Adrenal gland (tissue), 19 donors: ENCODE measurements at places on chromosomes 4 and X.

- DNase-seq: no peak
Measured at GRCh38 chr4:107989162-107989536, 540 bp upstream of the HADH start.

DNA sequence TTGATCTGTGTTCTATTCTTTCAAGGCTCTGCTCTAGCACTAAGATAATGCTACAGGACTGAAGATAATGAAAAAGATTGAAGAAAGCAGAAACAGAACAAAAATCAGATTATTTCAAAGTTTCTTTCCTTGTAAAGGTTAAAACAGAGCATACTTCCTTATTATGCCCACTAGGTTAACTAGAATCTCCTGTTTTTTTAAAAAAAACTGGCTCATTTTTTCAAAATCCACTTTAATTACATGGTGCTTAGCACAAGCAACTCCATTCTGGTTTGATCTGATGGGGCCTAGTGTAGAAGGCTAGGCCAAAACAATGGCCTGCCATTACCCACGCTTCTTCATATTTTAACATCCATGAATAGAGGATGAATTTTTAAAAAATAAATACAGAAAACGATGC is 1.2 kb upstream of the UBA6 start:
- DNase-seq: no peak

- peak; percentile 43 for DNase-seq
Measured at GRCh38 chrX:119004920-119005524, 30.6 kb downstream of the LONRF3 start.

DNA sequence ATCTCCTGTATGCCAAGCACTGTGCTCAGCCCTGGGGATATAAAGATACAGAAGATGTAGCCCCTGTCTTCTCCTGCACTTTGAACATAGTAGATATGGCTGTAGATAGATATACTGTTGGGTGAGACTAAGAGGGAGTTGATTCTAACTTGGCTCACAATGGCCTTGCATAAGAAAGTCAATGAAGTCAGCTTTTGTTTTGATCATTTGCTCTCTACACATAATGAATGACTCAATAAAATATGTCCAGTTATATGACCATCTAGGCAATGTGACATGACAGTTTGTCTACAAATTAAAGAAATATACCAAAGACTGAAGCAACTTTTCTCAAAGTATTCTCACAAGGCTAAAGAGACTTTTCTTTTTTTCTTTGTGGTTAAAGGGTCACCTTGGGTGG is 147.6 kb upstream of the DIPK2B start:
- no peak for DNase-seq

GRCh38 chr4:66930206-66930605 is 615.1 kb downstream of the CENPC start:
- DNase-seq: no peak

DNA sequence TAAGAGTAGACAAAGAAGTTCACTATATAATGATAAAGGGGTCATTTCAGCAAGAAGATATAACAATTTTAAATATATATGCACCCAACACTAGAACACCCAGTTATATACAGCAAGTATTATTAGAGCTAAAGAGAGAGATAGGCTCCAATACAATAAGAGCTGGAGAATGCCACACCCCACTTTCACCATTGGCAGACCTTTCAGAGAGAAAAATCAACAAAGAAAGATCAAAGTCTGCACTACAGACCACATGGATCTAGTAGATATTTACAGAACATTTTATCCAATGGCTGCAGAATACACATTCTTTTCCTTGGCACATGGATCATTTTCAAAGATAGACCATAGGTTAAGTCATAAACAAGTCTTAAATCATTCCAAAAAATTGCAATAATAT is 479.7 kb upstream of the DIAPH2 start:
- no peak for DNase-seq

DNA sequence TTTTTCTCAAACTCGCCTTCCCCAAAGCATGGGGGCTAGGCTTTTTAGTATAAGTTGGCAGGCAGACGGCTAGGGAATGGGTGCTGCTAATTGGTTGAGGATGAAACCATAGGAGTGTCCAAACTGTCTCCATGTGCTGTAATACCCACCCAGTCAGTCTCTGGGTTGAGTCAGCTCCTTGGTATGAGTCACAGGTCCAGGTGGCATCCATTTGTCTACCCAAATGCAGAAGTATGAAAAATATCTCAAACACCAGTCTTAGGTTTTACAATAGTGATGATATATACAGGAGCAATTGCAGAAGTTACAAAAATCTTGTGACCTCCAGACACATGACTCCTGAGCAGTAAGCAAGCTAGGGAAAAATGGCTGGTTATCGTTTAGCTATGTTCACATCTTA is 27.4 kb upstream of the CCSER1 start:
- no peak for DNase-seq

- no peak for DNase-seq
Measured at GRCh38 chrX:153725039-153725831, 579 bp downstream of the ABCD1 start.

DNA sequence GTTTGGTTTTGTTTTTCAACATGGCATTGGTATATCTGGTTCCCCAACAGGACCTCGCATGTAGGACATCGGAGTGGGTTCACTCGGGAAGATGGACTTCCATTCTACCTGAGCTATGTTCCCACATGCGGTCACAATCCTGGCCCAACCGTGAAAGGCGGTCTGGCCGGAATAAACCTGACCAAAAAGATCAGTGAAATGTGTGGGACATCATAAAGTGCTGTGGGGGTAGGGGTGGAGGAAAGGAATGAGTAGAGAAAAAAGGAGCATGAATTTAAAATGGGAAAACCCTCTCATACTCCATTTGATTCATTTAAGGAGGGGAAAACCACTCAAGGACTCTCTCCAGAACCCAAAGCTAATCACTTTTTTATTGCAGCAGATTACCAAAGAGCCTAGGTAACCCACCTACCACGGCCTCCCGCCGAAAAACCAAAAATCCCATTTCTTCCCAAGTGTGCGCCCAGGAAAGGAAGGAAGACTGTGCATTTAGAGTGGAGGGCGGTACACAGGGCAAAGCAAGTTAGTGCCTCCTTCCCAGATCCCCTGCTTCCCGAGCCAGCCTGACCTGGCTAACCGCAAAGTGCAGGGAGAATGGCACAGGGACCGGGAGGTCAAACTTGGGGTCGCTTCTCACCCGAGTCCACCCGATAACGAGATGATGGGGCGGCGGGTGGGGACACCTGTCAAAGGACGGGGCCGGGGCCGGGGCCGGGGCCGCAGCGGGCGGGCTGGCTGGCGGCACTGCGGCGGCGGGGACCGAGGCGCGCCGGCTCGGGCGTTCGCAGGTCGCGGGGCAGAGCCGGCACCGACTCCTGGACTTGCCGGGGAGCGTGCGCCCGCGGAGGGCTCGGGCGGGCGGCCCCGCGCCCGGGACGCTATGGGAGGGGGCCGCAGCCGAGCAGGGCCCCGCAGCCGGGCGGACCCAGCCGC is 669 bp downstream of the TMEM150C start:
- peak; percentile 26 for DNase-seq

DNA sequence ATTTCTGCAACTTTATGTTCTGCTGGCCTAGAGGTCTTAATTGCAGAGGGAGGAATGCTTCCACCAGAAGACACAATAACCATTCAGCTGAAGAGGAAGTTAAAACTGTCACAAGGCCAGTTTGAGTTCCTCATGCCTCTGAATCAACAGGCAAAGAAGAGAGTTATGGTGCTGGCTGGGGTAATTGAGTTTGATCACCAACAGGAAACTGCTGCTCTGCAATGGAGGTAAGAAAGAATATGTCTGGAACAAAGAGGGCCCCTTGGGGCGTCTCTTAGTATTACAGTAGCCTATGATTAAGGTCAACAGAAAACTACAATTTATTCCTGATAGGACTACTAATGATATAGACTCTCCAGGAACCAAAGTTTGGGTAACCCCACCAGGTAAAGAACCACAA is 744.0 kb downstream of the FSTL5 start:
- no peak for DNase-seq

DNA sequence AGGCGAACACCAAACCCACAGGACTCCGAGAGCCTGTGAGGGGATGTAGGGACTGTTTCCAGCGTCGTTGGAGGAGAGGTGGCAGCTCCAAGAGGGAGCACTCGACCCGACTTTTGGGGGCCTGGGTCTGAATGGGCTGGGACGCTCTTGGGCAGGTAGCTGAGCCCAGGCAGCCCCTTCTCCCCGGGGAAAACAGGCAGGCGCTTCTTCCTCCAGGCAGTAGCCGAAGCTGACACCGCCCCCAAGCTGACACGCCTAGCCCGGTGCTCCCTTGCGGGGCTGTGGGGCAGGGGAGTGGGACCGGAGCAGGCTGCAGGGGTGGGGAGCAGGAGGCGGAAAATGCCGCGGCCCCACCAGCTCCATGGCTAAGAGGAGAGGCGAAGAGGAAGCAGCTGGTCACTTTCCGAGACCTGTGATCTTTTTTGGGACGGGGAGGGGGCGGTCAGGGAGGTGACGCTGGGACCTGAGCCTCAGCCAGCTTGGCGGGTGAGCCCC is 4.2 kb downstream of the NKX1-1 start:
- no peak for DNase-seq

- DNase-seq: peak; percentile 69
Measured at GRCh38 chrX:54182194-54182863, 725 bp downstream of the FAM120C start.
